Mesenteric fat pad (tissue), 1 donor: ENCODE measurements at places on chromosomes 16 and 17. TPM values are rescaled to one million over a fixed set of nuclear protein-coding genes. Genes with fewer than 3 reads are reported as not detected.

Gene C16orf96
- 0.10 TPM for total RNA-seq

Gene TUBB3
- total RNA-seq = 4.2 TPM

Gene ZNF200
- total RNA-seq = 8.4 TPM

Gene ZCCHC14
- 16.6 TPM for total RNA-seq

Gene SLFN14
- not detected for total RNA-seq

Gene CTF1
- 4.9 TPM for total RNA-seq

Gene KCTD11
- total RNA-seq = 11.9 TPM

Gene FOXL1
- 0.26 TPM for total RNA-seq
